ENCODE measurements at places on chromosomes 11 and 22.

- DNase-seq: no peak
Observed at GRCh38 chr11:102007567-102008437, 39.4 kb upstream of the CFAP300 start.

GRCh38 chr11:87281496-87281895, 243.8 kb downstream of the TMEM135 start:
- no peak for DNase-seq

DNA sequence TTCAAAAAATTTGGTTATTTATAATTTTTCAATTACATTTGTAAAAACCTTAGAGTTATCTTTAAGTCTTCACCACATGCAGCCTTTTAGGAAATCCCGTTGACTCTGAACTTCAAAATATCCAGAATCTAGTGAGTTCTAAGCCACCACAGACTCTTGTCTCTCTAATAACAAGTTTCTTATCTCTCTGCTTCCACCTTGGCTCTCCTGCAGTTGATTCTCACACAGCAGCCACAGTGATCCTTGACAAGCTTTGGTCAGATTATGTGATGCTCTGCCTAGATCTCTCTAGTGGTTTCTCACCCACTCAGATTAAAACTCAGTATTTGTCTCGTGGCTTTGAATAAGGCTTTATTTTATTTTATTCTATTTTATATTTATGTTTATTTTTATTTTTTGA, 8.6 kb downstream of the HSD17B12 start:
- DNase-seq: no peak

DNA sequence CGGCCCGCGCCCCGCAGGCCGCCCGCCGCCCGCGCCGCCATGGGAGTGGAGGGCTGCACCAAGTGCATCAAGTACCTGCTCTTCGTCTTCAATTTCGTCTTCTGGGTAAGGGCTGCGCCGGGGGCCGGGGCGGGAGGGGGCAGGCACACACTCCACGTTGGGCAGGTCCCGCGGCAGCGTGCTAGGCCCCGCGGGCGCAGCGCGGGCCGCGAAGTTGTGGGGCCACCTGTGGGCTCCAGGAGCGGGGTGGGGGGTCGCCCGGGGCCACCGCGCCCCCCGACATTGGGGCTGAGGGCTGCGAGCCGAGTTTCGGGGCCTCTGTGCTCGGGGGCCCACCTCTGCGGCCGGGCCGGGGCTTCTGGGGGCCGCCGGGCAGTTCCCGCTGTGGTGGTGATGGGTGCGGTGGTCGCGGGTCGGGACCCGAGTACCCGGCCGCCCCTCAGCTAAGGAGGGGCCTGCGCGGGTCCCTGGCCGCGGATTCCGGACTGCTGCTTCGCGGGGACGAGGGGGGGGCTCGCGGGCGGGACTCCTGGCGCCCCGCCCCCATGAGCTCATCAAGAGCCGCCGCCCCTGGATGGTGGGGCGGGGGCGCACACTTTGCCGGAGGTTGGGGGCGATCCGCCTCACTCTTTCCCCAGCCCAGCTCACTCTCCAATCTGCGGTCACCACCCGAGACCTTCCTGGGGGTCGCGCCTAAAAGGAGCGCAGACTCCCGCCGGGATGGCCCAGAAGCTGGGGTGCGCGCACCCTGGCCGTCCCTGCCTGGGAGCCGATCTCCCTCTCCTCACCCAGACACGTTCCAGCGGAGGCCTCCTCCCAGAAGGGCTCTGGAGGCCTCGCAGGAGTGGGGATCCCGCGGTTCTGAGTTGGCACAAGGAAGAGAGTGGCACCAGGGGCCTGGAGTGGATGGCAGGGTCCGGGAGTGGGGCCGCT, 667 bp downstream of the CD81 start:
- peak; percentile 71 for DNase-seq

DNA sequence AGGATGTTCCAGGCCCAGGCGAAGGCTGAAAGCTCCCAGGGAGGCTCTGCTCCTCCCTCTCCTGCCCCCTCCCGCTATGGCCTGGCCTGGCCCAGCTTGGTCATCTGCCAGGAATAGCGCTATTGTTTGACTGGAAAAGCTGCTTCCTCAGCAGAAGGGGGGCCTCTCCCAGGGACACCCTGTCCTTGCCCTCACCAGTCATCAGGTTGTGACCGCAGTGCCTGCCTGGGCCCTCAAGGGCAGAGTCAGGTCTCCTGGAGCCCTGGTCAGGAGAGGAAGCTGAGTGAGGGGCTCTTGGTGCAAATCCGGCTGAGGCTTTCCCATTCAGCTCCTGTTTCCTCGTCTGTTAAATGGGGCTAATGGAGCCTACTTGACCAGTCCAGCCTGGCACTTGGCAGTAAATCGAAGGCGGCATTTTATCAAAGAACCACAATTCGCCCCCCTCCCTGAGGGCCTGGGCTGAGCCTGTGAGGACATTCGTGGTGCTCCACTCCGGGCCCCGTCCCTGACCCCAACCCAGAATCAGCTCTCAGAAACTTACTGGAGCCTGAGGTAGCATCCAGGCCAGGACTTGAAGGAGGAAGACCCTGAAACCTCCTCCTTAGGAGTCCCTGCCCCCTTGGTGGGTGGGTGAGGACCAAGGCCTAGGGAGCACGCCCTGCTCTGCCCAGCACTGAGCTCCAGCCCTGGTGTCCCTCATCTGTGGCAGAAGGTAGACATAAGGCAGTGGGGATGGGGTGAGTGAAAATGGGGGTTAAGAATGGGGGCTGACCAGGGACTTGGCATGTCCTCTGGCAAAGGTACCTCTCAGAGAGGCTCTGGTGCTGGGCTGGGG, 2.0 kb upstream of the CASTOR1 start:
- DNase-seq: no peak

- no peak for DNase-seq
Observed at GRCh38 chr11:14369598-14369997, 10.6 kb upstream of the RRAS2 start.

DNA sequence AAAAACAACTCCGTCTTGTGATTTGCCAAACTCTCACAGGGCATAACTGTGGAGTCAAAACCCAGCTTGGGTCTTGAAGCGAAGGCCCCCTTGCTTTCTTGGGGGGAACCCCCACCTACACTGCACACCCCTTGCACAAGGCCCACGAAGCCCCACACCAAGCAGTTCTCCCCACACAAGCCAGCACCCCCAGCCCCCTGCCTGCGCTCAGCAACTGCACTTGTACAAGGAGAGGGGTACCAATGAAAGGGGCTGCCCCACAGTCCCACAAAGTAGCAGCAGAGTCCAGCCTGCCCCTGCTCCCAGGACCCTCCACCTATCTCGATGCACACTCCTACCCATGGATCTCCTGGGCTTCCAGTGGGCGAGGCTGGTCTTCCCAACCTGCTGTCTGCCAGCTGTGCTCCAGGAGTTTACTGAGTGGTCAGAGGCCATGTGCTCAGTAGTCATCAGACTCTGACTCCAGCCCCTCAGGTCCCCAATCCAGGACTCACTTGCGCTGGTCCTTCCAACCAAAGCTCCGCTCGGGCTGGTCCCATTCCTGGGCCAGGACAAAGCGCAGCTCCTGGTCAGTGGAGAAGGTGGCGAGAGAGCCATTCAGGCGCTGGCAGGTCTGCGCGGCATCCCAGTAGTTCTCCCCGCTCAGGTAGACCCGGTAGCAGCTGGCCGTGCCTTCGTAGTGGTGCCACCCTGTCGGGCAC, 57.7 kb downstream of the DGCR2 start:
- no peak for DNase-seq

- no peak for DNase-seq
Observed at GRCh38 chr11:109735128-109735527, 313.1 kb downstream of the C11orf87 start.

DNA sequence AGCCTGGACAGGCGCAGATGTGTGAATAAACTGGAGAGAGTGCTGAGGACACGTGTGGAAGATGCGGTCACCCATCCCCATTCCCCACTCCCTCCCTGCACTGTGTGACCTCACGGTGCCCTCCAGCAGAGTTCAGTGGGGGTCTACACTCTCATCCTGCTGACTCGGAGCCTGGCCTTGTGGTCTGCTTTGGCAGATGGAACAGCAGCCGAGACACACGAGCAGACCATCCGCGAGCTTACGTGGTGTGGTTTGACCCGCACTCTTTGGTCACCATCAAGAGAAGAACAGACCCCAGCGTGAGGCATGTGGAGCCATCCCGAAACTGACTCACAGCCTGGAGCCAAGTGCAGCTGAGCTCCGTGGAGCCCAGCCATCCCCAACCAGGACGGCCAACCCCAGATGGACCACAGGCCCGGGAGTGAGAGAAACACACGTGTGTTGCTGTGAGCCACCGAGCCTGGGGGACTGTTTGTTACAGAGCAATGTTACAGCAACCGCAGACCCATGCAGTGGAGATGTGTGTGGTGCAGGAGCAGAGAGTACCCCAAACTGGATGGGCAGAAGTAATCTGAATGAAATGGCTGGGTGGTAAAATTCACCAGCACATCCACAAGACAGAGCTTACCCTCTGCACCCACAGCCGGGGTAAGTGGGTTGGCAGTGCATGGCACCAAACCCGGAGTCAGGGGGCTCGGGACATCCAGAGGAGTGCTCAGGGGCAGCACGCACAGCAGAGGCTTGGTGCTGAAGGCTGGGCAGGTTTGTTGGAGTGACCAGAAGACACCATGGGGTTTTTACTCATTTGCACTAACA, 90.7 kb downstream of the RTL6 start:
- DNase-seq: no peak

DNA sequence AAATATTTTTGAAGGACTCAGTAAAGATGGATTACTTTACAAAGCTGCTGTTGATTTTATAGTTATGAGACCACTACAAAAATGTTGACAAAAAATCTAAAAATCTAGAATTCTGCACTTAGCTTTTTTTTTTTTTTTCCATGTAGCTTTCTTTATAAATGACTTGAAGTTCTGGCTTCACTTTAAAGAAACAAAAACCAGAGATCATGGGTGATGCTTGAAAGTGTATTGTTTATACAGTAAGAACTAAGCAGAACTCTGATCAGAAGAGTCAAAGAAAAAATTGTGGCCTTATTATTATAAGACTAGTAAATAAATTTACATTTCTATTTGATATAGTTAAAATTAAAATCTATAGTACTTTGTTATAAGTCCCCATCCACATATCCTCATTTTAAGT, 301.7 kb downstream of the BLID start:
- DNase-seq: no peak

GRCh38 chr22:44442186-44442815, 55.7 kb downstream of the RTL6 start:
- DNase-seq: no peak

DNA sequence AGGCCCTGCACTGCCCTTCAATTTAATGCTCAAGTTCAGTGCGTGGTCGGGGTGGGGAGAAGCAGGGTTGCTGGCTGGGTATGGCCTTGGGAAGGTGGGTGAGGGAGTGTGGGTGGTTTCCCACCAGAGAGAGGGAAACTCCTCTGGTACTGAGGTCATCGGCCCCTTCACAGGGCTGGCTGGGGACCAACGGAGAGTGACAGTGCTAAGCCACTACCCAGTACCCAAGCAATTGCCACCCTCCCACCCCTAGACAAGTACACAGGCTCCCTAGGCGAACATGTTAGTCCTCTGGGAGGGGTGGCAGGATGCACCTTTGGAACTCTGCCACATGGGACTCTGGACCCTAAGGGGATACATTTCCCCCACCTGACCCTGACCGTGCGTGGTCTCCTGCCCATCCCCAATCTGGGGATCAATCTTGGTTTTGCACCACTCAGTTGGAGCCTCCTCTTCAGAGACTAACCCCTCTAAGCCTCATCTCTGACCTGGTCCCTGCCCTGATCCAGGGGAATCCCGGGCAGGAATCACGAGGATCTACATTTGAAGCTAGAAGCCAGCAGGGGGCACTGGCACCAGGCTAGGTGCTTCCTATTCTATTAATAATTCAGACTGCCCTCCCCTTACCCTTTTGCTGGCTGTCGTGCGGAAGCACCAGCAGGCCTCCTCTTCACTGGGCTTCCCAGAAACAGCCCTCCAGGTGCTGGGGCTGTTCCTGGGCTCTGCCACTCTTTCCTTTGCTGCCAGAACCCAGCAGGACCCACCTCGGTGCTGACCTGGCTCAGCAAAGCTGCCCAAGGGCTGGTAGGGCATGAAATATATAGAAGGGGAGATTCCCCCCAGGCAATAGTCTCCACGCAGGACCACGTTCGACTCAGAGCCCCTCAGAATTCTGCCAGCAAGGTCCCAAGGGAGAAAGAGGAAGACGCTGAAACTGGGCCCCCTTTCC, 377.7 kb downstream of the TENM4 start:
- DNase-seq: peak; percentile 52

GRCh38 chr22:30340911-30341685, 14.4 kb upstream of the TBC1D10A start:
- DNase-seq: no peak

DNA sequence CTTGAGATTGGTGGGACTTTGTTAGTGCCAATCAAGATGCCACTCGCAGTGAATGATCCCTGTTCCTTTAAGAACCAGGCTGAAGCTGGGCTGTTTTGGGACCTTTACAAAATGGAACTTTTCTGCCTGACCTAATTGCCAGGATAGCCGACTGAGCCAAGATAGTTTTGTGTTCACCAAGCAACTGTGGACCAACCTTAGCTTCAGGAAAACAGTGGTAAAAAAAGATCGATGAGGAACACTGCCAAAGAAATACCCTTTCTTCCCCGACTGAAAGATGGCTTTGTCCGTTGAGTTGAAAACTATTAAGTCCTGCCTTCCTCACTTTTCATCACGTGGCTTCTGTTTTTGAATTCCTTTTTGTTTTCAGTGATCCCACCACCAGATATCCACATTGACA, 157.9 kb upstream of the SORL1-AS1 start:
- no peak for DNase-seq

GRCh38 chr22:36506637-36507517, at the start of gene FOXRED2:
TSS of gene FOXRED2 (minus strand) at chr22:36507040. CDS start at chr22:36506422, 618 bp downstream.
- DNase-seq: peak; percentile 87

- DNase-seq: no peak
Observed at GRCh38 chr11:96230686-96231085, 112.3 kb downstream of the MAML2 start.

DNA sequence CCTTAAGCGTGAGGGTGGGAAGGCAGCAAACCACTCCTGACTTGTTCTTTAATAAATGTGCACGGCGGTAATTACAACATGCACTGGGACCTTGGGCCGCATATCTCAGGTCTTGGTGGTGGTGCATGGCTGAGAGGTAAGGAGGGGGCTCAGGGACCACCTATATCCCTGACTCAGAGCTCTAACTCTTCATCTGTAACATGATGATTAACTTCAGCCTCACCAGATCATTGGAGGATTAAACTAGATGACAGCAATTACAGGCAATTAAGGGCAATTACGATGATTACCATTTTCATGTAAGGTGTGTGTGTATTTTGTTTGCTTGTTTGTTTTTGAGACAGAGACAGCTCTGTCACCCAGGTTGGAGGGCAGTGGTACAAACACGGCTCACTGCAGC, 45.0 kb downstream of the FBLN1 start:
- no peak for DNase-seq

DNA sequence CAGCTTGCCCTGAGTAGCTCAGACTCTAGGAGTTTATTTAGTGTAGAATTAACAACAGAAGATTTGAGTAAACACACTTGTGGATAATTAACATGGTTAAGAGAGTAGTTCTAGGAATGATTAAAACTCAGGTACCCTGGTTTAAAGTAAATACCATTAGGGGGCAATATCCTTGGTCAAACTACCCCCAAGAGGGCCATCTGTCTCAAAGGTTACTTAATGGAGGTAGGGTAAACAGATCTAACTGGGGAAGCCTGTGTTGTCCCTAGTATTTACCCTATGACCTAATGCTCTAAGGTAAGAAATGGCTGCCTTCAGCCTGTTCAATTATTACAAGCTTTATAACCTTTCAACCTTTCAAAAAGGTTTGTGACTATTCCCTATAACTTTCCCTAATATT, 10.6 kb upstream of the GLYATL1 start:
- DNase-seq: no peak

Measured in nephron progenitor cell (in vitro differentiated cells).